ENCODE measurements at places on chromosomes 12 and 14.

DNA sequence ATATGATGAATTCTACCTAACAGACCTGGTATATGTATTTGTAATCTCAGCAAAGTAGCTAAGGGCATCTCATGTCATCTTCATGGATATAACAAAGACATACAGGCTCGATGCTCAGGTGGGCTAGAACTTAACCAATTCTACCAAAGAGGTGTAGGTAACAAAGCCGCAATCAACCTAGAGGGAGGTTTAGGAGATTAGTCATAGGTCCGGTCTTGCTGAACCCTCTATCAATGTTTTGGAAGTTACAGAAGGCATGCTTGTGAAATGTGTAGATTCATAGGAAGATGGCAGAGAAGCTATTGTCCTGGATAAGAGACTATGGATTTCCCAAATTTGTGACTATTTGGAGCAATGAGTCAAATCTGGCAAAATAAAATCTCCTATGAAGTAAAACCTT lies 42.6 kb upstream of the SYCP3 start:
- DNase-seq: no peak

GRCh38 chr12:92363295-92364146 lies 217.9 kb upstream of the BTG1 start:
- no peak for DNase-seq

DNA sequence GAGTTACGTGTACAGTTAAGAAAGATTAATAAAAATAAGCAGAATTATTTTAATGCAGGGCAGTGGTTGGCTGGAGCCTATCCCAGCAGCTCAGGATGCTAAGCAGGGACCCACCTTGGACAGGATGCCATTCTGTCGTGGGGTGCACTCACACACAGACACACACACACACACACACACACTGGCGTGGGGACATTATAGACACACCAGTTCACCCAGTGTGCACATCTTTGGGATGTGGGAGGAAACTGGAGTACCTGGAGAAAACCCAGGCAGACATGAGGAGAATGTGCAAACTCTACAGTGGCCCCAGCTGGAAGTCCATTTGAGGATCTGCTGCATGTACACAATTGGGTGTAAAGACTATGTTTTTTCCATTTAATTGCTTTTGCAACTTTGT lies 12.8 kb upstream of the IFI27L2 start:
- no peak for DNase-seq

- DNase-seq: no peak
Observed at GRCh38 chr12:41441180-41441579, 253.1 kb downstream of the PDZRN4 start.

- DNase-seq: no peak
Observed at GRCh38 chr12:62738105-62738504, 196.8 kb downstream of the PPM1H start.

- DNase-seq: no peak
Observed at GRCh38 chr14:72177251-72177650, 245.0 kb downstream of the RGS6 start.
